ENCODE measurements at places on chromosomes 4 and X.
A peak's percentile ranks its signal among the peaks of the same experiment; 100 is the strongest.

DNA sequence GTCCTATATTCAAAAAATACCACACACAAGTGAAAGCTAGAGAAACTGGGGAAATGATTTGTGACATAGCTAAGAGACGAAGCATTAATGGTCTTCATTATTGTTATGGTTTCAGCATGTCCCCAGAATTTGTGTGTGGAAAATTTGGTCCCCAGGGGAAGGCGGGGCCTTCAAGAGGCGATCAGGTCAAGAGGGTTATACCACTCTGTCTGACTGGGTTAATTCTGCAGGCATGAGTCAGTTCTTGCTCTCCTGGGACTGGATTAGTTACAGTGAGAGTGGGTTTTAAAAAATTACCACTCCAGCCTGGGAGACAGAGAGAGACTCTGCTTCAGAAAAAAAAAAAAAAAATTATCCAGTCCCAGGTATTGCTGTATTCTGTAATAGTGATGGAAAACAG, 2.1 kb upstream of the MTNR1A start:
- no peak for DNase-seq

DNA sequence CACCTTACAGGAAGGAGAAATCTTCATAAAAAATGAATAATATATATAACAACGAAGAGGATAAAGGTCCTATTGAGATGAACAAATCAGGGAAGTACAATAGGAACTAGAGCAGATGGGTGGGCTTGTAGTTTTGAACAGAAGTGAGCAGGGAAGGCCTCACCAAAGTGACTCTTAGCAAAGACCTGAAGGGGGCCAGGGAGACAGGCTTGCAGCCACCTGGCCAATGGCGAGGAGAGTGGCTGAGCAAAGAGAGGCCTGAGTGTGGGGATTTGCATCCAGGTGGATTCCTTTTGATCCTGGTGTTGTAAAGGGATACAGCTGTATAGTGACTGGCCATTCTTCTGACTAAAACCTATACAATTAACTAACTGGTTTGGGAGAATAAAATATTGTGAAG, 354.1 kb downstream of the CAMK2D start:
- no peak for DNase-seq

DNA sequence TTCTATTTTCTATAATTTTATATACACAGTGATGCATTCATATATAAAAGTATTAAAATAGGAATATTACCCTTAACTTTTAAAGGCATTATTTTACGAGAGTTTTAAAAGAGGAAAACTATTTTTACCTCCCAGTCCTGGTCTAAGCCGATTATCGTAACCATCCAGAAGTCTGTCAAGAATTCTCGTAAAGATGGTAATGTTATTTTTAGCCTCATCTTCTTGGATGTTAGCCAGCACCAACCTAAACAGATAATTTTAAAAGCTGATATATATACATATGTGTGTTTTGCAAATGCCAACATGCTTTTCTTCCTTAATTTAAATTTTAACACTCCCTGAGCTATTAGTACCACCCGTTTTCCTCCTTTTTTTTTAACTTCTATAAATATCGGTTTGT, 4.0 kb downstream of the GABRA2 start:
- DNase-seq, result no peak

DNA sequence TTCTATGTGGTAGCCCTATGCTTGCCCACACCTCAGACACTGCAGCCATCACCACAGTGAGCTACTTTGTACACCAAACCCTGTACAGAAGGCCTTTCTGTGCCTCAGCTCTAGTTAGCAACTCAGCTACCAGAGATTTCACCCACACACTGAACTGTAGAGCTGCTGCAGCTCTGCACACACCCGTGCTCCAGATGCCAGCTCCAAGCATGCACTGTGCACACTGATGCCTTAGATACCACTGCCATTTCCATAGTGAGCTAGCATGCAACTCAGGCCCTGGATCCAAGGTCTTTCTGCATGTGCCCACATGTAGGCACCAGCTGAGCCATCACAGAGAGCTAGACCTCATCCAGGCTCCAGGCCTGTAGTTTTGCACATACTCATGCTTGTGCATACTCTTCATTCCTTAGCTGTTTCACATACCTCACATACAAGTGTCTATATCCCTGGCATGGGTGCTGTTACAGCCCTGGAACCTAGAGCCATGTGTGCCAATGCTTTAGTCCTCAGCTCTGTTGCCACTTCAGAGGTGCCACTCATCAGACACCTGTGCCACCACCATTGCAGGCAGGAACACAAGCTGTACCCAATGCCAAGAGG, 423.5 kb upstream of the NDST3 start:
- DNase-seq, result no peak

DNA sequence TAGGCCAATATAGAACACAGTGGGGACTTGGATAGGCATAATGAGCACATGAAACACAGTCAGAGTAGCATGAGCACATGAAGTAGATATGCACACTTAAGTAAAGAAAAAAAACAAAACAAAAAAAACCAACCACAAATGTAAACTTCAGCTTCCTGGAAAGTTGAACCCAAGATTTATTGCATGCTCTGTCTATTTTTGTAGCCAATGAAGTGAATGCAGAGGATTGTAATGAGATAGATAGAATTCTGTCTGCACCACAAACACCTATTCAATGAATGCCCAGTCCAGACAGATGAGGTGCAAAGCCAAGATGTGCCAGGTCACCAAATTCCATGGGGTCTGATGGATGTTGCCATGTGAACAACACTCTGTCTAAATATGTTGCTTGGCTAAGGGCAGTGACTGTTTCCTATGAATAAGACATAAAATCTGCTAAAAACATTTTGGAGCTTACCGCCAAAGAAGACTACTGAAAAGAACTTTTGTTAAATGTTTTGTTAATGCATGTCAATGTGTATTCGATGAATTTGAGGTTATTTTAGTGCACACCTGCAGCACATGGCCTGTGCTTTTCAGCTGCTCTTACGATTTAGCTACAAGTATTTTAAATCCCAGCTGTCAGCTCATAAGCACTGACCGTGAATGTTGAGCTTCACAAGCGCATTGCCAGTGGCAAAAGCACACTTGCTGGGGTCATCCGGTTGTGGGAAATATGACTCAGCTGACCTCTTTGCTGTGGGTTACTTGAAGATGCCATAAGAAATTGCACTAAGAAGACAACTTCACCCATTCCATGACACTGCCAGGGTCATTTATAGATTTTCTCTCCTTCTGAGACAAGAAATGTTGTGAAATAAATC, 374.8 kb upstream of the GNPDA2 start:
- no peak for DNase-seq

- no peak for DNase-seq
These were observed 111.2 kb downstream of the ELOVL6 start for GRCh38 chr4:110087070-110087708.

GRCh38 chrX:20252381-20253231, 14.1 kb downstream of the RPS6KA3 start:
- DNase-seq, result peak; percentile 52

GRCh38 chr4:150906987-150907633, 108.0 kb downstream of the LRBA start:
- no peak for DNase-seq

- DNase-seq, result no peak
These were observed 55.2 kb downstream of the SORCS2 start for GRCh38 chr4:7247521-7247920.

DNA sequence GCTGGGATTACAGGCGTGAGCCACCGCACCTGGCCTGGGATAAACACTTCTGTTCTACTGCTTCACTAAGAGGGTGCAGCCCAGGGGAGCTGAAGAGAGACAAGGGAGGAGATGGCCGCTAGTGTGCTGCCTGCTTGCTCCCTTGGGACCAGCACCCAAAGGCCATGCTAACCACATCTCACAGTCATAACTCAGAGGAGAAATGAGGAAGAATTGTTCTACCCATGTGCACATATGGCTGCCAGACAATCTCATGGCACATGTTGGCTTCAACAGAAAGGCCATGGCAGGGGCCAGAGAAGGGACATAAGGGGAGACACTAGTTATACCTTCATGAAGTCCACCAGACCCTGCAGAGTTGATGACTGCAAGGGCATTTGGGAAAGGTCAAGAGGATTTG, 22.4 kb downstream of the CLDN22 start:
- DNase-seq, result no peak

DNA sequence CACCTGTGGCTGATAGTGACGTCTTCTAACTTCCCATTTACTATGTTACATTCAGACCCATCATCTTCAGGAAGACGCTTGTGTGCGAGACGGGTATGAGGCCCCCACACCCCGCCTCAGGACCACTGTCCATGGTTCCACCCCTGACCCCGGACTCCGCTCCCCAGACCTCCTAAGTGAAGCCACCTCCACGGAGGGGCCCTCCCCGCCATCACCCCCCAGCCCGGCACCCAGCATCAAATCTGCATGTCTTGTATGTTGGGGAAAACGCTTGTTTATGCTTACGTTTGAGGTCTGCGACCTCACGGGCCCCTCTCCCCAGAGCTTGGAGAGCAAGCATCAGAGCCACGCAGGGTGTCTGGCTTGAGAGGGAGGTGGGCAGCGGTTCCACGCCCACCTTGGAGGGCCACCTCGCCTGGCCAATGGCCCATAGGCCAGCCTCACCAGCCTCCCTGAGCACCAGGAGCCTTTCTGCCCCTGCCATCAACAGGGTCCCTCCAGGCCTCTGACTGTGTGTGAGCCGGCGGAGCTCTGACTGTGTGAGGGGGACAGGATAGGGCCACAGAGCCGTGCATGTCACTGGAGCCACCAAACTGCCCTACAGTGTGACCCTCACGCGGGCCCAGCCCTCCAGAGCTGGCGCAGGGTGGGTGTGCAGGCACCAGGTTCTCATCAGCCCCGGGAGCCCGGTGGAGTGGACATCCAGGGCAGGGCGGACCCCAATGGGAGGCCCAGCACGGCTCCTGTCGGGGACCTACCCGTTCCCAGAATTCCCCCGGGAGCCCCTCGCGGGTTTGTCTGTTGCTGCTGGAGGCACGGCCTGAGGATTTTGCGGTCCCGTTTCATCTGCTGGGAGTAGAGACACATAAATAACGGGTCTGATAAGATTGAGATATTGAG, 88.4 kb upstream of the NKX1-1 start:
- DNase-seq, result no peak

DNA sequence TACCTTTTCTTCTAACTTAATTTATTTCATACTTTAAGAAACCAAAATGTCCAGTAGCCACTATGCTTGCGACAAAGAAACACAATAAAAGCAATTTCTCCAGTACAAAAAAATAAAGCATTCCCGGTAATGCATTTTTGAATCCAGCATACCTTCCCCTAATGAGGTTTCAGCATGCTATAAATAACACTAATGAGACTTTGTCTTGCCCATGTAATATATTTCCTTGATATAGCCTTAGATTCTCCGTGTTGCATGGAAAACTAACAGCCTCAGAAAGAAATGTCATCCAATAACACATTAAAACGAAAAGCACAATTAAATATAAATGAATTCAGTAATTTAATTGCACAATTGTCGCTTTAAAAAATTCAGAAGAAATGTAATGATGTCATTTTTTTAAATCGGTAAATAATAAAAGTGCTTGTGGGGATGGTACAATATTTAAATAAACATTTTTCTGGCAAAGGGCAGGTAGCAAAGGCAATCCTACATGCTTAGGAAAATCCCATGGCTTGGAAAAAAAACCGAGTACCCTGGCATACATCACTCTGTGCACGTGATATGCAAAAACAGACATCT, 225.2 kb upstream of the PPARGC1A start:
- no peak for DNase-seq
